A172 (cell line): ENCODE measurements at places on chromosomes 3 and 15. TPM values are rescaled to one million over a fixed set of nuclear protein-coding genes. Genes with fewer than 3 reads are reported as not detected.
A peak's percentile ranks its signal among the peaks of the same experiment; 100 is the strongest.

DNA sequence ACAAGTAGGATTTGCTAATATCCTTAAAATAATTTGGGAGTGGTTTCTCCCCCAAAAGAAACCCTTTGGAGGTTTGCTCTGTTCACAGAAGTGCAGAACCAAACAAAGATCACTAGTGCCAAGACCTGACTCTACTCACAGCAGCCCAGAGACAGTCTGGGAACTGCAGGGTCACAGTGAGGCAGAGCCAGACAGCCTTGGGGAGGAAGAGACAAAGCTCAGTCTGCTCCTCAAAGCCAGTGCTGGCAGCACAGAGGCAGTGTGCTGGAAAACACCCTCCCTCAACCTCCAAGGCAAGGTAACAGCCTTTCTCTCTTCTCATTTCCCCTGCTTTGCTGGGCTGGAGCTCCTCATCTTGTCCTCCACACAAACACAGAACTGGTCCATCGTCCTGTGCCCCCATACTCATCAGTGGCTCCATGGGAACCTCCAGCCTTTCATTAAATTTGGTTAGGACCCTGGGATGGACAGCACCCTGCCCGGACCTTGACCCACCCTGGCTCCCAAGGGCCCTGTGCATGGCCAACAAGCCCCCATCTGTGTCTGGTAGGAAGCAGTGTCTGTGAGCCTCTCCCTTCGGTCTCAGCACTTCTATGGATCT, 12.6 kb downstream of the RAB6B start:
- DNase-seq, result no peak

DNA sequence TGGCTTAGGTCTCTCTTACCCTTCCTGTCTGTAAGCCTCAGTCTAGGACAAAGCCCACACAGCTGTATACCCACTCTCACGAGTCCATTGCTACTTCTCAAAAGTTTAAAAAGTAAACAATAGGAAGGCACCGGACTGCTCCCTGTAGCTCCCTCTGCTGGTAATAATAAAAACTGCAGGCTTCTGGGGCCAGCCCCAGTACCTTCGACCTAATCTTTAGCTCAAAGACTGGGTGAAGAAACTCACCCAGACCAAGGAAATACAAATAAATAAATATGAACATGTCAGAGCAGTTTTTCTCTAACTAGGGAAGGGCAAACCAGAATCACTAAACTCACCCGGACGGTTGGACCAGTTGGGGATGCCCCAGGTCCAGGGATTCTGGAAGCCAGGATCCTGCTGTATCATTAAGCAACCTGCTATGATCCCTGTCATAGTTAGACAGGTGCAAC, 5.0 kb downstream of the FAM219B start:
- peak; percentile 38 for DNase-seq

DNA sequence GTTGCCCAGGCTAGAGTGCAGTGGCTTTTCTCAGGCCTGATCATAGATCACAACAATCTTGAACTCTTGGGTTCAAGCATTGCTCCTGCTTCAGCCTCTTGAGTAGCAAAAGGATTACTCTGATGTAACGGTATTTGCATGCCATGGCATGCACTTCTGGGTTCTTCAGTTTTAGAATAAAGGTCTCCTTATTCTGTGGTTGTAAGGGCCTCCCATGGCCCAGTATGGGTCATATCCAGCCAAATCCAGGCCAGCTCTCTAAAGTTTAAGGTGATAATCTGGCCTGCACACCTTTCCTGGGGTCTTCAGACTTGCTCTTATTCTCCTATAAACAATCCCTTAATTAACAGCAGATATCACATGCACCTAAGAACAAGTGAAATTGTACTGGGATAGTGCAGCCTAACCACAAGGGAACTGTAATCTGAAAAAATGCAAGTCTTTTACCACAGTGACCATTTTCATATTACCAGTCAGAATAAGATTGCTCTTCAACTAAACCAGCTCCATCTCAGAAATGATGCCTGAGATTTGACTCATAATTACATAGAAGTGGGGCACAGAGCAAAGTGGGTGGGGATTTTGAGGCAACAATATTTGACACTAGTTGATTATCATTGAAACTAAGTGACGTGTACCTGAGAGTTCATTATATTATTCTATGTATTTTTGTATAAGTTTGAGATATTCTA, 25.4 kb downstream of the COMMD2 start:
- DNase-seq, result no peak

- peak; percentile 74 for DNase-seq
Measured at GRCh38 chr3:161266731-161267150, 45.6 kb downstream of the NMD3 start.

The STXBP5L gene
- 0.17 and 0.36 TPM in 2 replicates for total RNA-seq

DNA sequence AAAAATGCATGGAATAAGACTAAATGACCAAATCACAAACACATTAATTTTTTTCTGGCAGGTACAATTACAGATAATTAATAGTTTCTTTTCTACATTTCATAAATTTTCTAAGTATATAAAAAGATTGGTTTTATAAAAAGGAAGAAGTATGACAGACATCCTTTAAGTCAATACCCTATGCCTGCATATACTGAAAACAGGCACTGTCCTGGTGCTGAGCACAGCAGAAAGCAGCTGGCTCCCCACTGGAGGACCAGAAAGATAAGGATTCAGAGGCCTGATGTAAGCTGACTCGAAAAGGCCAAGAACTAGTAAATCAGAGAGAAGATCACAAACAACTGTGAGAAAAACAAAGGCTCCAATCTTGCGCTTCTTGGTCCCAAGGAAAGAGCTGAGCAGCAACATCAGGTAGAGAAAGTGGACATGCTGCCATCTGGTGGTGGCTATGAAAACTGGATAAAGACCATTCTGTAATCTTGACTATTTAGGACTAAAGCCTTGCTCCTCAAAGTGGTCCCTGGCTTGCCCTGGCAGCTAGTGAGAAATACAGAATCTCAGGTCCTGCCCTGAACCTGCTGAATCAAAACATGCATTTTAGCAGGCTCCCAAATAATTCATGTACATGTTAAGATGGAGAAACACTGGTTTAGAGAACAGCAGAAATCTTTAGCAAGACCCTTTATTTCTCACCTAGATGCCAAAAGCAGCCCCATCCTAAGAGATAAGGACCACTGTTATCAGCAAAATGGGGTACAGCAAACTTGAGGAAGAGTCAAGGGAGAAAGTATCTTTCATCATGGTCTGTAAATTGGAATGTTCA, 76.0 kb downstream of the TRANK1 start:
- peak; percentile 72 for DNase-seq

DNA sequence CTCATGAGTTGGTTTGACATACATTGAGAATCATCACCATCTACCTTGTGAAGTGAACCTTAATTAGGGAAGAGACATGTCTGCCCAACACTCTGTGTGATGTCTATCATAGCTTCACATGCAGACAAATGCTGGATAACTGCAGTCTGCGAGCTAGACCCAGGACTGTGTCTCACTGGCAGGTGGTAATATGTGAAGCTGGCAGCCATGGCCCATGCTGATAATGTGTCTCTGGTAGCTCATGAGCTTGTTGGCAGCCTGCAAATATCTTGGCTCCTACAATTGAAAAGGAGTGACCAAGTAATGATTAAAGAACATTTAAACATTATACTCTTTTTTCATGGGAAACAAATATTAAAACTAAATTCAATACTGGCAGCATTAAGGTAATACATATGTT, 234.8 kb downstream of the CHST2 start:
- DNase-seq, result no peak

DNA sequence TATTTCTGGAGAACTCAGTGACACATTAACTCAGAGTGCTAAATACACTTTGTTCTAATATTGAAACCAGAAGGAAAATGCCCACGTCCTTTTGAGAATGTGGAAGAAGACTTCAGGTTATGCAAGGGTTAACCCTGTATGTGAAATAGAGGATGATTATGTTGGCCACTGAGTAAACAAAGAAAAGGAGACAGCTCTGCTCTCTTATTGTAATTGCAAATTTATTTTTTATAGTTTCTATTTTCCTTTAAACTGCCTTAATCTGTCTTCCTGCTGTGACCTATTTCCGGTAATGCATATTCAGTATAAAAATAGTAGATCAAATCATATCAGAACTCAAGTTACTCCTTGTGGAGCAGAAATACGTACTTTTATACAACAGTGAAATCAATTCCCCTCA, 1239.2 kb downstream of the ROBO2 start:
- DNase-seq, result no peak

The AMOTL2 gene
- 168 and 182 TPM in 2 replicates for total RNA-seq

GRCh38 chr3:178255315-178255714, 280.9 kb upstream of the KCNMB2 start:
- DNase-seq, result peak; percentile 31

The FBXO40 gene
- 0.09 TPM in 1 of 2 replicates, not detected in the other for total RNA-seq

DNA sequence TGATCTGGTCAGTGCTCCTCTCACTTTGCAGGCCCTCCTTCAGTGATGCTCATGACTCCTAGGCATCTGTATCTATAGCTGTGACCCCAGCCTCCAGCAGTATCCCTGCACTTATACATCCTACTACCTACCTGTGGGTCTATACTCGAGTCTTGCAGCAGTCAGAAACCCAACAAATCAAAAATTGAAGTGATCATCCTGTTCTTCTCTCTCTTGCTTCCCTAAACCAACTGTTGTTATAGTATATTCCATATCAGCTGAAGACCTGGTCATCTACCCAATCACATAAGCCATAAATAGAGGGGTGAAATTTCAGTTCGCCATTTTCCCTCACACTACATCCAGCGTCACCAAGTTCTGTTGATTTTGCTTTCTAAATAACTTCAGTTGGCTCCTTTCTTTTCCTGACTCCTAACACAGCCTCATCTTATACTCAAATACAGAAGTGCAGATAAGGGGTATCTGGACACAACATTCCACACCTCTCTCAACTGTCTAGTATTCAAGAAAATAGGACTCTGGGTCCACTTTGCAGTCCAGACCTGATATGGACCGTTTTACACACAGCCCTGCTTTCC, 25.9 kb upstream of the SRPRB start:
- DNase-seq, result no peak

- no peak for DNase-seq
Measured at GRCh38 chr3:56677286-56677685, 5.8 kb downstream of the TASOR start.

DNA sequence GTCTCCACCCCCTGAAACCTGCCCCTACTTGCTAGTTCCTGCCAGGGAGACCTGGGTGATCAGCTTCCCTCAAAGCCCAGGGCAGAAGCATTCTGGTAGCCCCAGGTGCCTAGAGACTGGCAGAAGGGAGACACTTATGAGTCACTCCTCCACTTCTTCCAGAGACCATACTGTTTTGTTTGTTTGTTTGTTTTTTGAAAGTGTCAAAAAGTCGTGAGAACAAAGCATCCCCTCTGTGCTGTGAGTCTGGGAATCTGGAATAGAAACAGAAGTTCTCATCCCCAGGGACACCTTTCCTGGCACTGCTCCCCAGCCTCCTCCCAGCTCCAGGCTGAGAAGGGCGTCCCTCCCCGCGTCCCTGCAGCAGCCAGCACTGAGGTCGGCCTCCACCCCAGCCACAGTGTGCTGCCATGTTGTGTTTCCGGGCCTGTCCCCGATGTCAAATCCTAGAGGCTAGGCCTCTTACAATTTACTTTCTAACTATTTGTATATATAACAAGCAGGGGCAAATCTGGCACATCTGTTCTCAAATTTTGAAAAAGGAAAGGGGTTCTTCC, 573.0 kb downstream of the RBMS3 start:
- DNase-seq, result no peak

- DNase-seq, result no peak
Measured at GRCh38 chr15:46344915-46345314, 710.1 kb downstream of the SQOR start.

DNA sequence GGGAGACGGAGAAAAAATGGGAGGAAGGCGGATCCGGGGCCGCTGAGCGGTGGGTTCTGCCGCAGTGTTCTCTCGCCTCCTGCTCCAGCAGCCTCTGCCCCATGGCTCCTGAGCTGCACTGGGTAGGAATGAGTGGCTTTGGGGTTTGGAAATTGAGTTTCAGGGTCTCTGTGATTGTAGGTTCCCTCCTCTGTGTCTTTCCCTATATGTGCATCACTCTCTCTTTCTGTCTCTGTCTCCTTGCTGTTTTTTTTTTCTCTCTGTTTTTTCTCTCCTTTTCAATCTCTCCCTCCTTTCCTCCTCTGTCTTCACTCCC, 1.9 kb downstream of the GRM7 start:
- DNase-seq, result no peak

GRCh38 chr3:42014458-42014920, 52.6 kb upstream of the ULK4 start:
- no peak for DNase-seq

GRCh38 chr3:89851974-89852621, 744.7 kb downstream of the EPHA3 start:
- DNase-seq, result no peak

The IL17RD gene
- 1.5 TPM in 2 replicates for total RNA-seq

DNA sequence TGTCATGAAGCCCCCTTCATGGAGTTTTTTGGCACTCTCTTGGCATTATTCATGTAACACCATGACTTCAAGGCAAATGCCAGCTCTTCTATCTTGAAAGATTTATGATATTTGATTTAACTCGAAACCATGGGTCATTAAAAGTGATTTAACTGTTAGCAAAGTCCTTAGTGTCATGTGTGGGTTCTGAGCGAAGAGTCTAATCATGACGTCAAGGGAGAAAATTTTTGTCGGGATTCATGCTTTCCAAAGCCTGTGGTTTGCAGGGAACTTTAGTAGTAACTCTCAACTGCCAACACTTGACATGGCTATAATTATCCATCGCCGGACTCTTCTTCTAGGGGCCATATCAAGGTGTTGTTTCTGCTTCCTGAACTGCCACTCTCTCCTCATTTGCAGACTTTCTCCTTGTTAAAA, 11.5 kb downstream of the GXYLT2 start:
- peak; percentile 34 for DNase-seq

DNA sequence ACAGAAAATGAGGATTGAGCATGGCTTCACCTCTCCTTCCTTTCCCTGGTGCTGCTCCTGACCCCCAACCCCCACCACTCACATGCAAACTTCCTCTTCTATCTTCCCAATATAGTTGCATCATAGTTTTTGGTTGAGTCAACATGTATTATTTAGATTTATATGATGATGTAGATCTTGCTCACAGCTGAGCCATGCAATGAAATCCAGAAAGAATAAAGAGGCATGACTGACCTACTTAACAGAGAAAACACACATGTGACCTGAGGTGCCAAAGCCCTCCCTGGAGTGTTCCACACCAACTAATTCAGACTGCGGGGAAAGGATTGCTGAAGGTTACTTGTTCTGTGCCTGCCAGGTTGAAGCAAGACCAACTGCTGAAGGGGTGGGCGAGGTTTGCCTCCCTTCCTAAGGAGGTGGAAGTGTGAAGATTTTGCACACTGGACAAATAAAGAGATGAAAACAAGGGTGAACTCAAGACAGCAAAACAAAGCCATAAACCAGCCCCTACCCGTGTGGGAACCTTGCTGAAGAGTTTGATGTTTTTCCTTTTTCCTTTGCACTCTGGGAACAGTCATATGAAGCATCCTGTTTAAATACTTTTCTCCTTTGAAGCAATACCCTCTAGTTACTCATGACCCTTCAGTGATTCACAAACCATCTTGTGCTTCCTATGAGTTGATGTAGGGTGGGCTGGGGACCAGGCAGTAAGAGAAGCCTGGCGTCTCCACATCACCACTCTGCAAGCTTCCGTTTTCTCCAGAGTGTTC, 155.2 kb upstream of the UBE2E1 start:
- DNase-seq, result peak; percentile 67

DNA sequence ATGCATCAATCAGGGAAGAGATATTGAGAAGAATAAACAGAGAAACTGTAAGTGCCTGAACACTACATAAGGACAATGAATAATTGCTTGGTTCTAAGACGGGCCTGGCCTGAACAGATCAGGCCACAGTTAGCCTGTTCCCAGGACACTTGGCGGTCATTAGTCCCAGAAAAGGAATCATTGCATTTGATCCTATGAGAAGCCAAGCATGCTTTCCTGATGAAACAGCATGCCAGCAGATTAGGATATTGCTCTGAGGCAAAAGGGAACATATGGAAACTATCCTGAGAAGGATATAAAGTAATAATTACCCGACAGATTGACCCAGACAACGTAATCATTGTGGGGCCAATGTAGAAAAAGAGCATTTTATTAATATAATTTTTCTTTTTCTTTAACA, 51.9 kb downstream of the STRIT1 start:
- no peak for DNase-seq
